ENCODE measurements at places on chromosomes 3 and 15.

DNA sequence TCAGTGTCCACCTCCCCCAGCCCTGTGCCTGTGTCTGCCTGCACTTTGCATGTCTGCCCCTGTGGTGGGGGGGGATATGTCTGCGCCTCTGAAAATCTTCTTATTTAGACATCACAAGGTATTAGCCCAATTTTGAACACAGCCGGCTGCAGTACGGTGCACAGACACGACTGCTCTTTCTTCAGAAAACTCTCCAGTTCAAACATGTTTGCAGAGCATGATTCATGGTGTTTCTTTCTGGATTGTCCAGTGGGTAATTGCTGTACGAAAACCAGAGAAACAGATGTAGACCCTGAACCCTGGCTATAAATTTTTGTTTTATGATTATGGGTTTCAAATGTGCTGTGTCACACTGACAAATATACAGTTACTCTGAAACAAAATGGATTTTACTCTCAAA is 3.4 kb upstream of the RARB start:
- DNase-seq: no peak

- DNase-seq: no peak
These were observed 156.3 kb upstream of the TMC3 start for GRCh38 chr15:81530271-81530691.

DNA sequence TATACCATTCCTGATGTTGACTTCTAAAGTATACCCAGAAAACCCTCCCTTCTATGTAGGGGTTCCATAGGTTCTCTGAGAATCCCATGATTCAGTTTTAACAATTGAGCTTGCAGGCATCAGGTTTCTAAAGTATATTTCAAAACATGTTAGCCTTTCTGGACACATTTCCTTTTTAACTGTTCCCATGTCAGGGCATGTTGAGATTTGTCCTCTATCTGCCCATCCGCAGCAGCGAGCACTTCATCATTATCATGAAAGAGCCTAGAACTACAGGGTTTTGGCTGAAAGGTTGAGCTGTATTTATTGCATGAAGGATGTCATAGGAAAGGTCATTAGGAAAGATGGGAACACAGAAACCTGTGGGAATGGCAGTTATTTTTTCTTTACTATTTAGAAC is 201.1 kb upstream of the BHLHE40 start:
- no peak for DNase-seq

DNA sequence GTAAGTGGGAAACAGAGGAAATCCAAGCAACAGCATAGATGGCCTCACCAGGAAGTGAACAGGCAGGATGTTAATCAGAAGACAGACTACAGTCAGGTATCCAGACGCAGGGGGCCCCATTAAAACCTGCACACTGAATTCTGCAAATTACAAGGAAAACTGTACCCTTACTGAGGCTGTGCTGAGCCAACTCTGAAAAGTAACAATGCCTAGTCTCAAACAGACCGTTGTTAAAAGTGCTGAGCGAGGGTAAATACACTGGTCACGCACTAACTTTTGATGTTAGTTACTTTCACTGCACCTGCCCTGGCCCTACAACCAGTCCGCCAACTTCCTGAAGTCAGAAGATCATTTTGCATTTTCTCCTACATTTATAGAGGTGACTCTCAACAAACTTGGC is 1.0 kb downstream of the TAMM41 start:
- DNase-seq: no peak

GRCh38 chr3:89303701-89304100 is 196.3 kb downstream of the EPHA3 start:
- no peak for DNase-seq

- no peak for DNase-seq
These were observed 44.9 kb upstream of the CHL1 start for GRCh38 chr3:151614-152189.

GRCh38 chr3:108664266-108664665 is 74.7 kb downstream of the DZIP3 start:
- no peak for DNase-seq

GRCh38 chr3:56775838-56776555 is 25.8 kb downstream of the ARHGEF3 start:
- DNase-seq: no peak

DNA sequence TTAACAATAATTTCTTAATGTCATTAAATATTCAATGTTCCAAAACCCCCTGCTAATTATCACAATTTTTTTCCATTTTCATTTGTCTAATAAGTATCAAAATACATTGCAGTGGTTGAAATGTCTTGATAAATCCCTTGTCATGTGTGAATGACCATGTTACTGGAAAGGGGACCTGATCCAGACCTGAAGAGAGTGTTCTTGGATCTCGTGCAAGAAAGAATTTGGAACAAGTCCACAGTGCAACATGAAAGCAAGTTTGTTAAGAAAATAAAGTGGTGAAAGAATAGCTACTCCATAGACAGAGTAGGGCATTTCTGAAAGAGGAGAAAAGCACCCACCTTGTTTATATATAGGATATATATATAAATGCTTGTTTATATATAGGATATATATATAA is 10.4 kb upstream of the SELENOK start:
- DNase-seq: no peak

- DNase-seq: no peak
These were observed 100.8 kb downstream of the KLF13 start for GRCh38 chr15:31427411-31427810.

GRCh38 chr3:17489139-17489538 is 253.3 kb downstream of the TBC1D5 start:
- DNase-seq: no peak

DNA sequence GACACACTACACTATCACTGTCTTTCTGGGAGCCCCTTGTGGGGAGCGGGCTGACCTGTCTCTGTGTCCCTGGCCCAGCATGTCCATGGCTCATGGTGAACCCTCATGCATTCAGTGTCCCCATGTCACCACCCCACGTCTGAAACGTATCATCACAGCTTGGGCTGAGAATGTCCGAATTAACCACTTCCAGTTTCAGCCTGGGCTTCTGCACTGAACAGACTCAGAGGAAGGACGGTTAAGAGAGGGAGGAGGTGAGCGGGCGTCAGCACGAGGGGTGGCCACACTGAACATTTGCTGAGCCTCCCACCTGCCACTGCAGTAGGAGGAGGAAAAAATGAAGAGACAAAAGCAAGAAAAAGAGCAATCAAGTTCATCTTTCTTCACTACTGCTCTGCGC is 30.5 kb downstream of the ATP2B2 start:
- DNase-seq: no peak

- peak; percentile 98 for DNase-seq
These were observed 45.6 kb downstream of the CCDC12 start for GRCh38 chr3:46930945-46931403.

DNA sequence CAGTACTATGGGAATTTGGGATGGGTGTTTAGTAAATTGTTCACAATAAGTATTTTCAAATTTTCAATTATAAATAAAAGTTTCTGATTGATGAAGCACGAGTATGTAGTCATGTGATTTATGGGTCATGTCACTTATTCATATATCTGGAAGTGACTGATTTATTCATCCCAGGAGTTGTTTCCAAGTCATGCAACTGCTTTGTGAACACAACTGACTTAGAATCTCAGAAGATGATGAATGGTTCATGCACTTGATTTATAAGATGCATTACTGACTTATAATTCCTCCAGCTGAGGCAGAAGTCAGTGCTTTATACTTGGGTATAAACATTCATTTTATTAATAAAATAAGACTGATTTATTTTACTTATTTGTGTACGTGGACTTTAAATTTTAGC is 137.8 kb upstream of the CBLB start:
- no peak for DNase-seq

GRCh38 chr3:78204977-78205376 is 1165.1 kb downstream of the ROBO2 start:
- DNase-seq: no peak

DNA sequence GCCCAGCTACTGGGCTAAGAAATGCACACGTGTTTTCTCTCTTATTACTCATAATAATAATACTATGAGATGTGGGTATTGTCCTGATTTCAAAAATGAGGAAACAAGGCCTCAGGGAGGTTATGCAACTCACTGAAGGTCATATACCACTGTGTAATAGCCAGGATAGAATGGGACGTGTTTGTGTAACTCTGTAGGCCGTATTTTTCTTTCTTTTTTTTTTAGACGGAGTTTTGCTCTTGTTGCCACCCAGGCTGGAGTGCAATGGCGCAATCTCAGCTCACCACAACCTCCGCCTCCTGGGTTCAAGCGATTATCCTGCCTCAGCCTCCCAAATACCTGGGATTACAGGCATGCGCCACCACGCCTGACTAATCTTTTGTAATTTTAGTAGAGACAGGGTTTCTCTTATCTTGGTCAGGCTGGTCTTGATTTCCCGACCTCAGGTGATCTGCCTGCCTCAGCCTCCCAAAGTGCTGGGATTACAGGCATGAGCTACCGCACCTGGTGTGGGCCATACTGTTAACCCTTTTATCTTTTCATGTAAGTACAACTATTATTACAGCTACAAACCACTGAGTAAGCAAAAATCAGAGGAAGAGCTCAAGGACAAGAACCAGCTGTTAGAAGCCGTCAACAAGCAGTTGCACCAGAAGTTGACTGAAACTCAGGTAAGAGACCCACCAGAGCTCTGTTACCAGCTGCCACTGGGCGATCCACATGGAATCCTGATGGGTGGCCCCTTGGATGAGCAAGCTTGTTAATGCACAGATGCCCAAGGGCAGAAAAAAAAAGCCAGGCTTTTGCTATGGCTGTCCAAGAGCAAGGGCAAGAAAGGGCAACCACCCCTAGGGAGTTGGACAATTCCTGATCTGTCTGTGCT is 6.7 kb downstream of the KNSTRN start:
- DNase-seq: peak; percentile 46

DNA sequence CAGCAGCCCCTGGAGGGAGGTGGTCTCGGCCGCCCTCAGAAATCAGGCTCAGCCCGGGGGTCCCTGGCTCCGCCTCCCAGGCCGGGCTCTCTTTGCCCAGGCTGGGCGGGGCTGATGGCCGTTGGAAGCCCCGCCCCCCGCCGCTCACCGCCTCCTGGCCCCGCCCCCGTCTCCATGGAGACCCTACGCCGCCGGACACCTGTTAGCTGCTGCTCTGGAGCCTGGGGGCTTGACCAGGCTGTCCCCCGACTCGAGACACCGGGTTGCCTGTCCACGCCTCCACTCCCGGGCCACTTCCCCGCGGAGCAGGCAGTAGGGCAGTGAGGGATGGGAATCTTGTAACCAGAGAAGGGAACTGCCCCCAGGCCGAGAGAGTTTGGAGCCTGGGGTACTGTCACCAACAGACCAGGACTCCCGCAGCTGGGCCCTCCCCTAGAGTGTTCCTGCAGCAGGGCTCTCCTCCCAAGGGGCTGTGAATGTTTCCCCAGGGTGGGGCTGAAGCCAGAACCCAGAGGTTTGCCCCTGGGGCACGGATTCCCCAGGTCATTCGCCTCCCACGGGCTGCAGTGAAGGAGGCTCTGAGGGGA is 27.8 kb upstream of the RPL32 start:
- peak; percentile 58 for DNase-seq

Data from PC-9 (cell line).